ENCODE measurements at places on chromosomes 3 and 15.

GRCh38 chr15:89021224-89021623, 67.0 kb upstream of the ABHD2 start:
- no peak overlapping the region for H3K27ac ChIP-seq
- no peak for DNase-seq
- no peak overlapping the region for H3K4me3 ChIP-seq
- H3K36me3 ChIP-seq = no peaks in the 10 kb centered on the region
- no peaks in the 10 kb centered on the region for H3K27me3 ChIP-seq

DNA sequence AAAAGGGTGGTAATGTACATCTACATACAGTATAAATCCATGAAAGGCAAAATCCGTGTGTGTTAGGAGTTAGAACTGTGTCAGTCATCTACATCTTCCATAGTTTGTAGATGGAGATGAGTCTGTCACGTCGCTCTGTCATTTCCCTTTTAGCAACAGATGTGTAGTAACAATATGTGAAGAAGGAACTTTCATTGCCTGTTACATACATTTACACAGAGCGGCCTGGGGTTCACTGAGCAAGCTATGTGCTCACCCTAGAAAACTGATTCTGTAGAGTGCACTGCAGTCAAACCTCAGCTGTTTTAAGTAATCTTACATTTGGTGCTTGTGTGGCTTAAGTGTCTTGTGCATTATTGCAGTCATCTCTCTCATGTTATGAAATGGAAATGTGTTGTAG, 41.6 kb upstream of the AP3B2 start:
- no peak for DNase-seq
- H3K27ac ChIP-seq = no peak overlapping the region
- no peaks in the 10 kb centered on the region for H3K27me3 ChIP-seq
- H3K36me3 ChIP-seq = no peaks in the 10 kb centered on the region
- peaks cover 11% of the 10 kb centered on the region for H3K4me1 ChIP-seq
- H3K4me3 ChIP-seq = peak overlapping the region; percentile 71

DNA sequence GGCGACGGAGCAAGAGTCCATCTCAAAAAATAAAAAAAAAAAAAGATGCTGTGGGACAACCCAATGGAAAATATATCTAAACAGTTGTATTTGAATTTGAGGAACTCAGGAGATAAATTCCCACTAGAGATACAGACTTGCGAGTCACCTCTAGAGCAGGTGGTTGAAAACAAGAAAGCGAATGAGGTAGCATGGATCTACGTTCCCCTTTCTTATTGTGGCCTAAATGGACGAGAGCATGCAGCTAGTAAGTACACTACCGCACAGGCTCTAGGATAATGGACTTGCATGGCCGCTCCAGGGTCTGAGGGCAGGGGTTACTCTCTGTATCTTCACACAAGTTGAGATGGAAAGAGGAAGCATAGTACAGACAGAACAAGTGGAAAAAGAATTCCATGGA, 63.5 kb upstream of the TGFBR2 start:
- no peak overlapping the region for H3K4me3 ChIP-seq
- H3K27me3 ChIP-seq = no peaks in the 10 kb centered on the region
- DNase-seq = no peak
- no peaks in the 10 kb centered on the region for H3K36me3 ChIP-seq
- H3K4me1 ChIP-seq = no peaks in the 10 kb centered on the region

DNA sequence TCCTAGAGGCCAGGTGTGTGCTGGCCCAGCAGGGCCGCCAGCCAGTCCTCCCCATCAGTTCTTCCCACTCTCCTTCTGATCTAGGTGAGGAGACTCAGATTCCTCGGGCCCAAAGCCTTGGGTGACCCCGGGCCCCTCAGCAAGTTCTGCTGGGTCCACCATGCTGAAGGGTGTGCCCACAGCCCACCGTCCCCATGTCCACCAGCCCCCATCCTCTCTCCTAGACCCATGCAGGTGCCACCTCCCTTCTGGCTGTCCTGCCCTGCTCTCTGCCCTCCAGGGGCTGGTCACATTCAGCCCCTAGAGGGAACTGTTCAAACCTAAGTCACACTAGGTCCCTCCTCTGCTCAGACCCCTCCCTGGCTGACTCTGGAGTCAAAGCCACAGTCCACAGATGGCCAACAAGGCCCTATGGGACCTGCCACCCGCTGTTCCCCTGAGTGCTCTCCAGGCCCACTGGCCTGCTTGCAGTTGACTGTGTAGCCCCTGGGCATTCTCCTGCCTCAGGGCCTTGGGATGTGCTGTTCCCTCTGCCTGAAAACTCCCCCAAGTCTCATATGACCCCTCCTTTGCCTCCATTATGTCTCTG, 878 bp upstream of the TLR9 start:
- DNase-seq = no peak
- H3K36me3 ChIP-seq = peaks cover 2% of the 10 kb centered on the region
- no peak overlapping the region for H3K4me3 ChIP-seq
- H3K27me3 ChIP-seq = no peaks in the 10 kb centered on the region
- no peak overlapping the region for H3K27ac ChIP-seq

- H3K27me3 ChIP-seq = no peaks in the 10 kb centered on the region
- no peaks in the 10 kb centered on the region for H3K4me1 ChIP-seq
- no peak overlapping the region for H3K27ac ChIP-seq
These were observed 541.3 kb upstream of the KCNMB2 start for GRCh38 chr3:177994976-177995375.

GRCh38 chr3:133998691-133999241, 31.0 kb downstream of the SLCO2A1 start:
- DNase-seq = no peak
- no peaks in the 10 kb centered on the region for H3K27me3 ChIP-seq
- H3K4me3 ChIP-seq = no peak overlapping the region

DNA sequence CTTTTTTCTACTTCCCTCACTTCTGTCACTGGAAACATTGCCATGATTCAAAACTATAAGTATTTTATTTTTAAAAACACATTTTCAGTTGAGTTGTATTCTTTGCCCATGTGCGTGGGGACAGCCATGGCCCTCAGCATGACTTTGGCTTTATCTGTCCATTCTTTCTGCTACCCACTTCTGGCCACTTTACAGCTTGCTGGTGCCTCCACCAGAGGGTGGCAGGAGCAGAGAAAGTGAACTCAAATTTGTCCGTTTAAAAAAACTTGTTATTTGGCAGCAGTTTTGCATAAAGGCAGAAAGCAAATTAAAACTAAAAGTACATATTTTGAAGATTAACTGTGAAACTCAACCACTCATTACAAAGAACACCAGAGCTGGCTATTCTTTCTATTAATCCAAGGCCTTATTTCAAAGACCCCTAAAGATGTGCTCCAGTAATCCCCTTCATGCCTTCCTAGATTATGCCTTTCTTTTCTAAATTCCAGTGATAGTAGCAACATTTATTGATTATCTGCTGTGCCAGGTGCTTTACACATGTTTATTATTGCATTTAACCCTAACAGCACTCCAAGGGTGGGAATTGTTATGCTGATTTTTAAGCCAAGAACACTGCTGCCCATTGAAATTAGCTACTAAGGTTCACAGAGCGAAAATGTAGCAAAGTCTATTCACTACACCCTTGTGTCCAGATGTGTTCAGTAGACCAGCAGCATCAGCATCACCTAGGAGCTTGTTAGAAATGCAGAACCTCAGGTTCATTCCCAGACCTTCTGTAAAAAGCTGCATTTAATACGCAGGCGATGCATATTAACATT, 134.8 kb downstream of the THRB start:
- H3K4me1 ChIP-seq = peaks cover 2% of the 10 kb centered on the region
- no peaks in the 10 kb centered on the region for H3K27me3 ChIP-seq
- H3K36me3 ChIP-seq = no peaks in the 10 kb centered on the region
- no peak overlapping the region for H3K4me3 ChIP-seq
- H3K27ac ChIP-seq = no peak overlapping the region

DNA sequence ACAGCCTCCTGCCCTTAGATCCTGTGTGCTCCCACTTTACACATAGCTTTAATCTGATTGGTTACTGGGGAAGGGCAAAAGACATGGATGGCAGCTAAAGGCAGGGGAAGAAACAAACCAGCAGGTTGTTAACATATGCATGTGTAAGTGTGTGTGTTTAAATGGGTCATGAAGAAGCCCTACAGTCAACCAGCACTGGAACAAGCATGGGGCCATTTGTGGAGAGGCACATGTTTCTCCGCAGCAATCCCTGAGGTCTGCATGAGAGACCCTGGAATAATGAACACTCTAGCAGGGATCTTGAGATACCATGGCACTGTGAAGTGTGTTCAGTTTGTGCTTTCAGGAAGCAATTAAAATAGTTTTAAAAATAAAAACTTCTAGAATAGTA, 6.0 kb downstream of the KLF13 start:
- H3K27me3 ChIP-seq = no peaks in the 10 kb centered on the region
- H3K4me1 ChIP-seq = peaks cover 29% of the 10 kb centered on the region
- no peak overlapping the region for H3K27ac ChIP-seq
- no peak overlapping the region for H3K4me3 ChIP-seq
- no peaks in the 10 kb centered on the region for H3K36me3 ChIP-seq

GRCh38 chr3:195475614-195476013, 32.8 kb upstream of the ACAP2 start:
- H3K4me3 ChIP-seq = no peak overlapping the region
- peaks cover 1% of the 10 kb centered on the region for H3K4me1 ChIP-seq
- H3K36me3 ChIP-seq = no peaks in the 10 kb centered on the region
- H3K27me3 ChIP-seq = no peaks in the 10 kb centered on the region

- no peak overlapping the region for H3K4me3 ChIP-seq
- H3K36me3 ChIP-seq = no peaks in the 10 kb centered on the region
- no peak for DNase-seq
- peaks cover 2% of the 10 kb centered on the region for H3K4me1 ChIP-seq
These were observed 82.7 kb downstream of the RFX7 start for GRCh38 chr15:56160966-56161365.

DNA sequence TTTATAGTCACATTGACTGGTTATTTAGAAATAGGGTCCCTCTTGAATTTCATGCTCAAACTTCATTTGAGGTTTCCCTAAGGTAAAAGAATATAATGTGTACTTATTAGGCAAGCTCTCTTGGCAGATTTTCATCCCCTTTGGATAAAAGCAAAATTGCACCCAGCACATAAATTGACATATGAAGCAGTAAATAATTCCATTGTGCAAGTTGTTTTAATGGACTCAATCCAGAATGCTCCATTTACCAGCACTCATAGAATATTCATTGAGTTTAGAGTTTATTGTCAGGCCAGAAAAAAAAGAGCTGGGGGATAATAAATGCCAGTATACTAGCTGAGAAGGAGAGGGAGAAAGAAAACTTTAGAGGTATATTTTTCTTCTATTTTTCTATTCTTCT, 136.8 kb downstream of the TPRG1 start:
- H3K36me3 ChIP-seq = no peaks in the 10 kb centered on the region
- no peak for DNase-seq
- H3K4me1 ChIP-seq = no peaks in the 10 kb centered on the region
- H3K4me3 ChIP-seq = no peak overlapping the region
- H3K27ac ChIP-seq = no peak overlapping the region

- no peaks in the 10 kb centered on the region for H3K27me3 ChIP-seq
- no peaks in the 10 kb centered on the region for H3K4me1 ChIP-seq
- no peak for DNase-seq
- H3K36me3 ChIP-seq = no peaks in the 10 kb centered on the region
- H3K4me3 ChIP-seq = no peak overlapping the region
These were observed 57.6 kb downstream of the TAFA4 start for GRCh38 chr3:68874551-68875348.

GRCh38 chr15:41922353-41922752, 28.5 kb upstream of the SPTBN5 start:
- no peaks in the 10 kb centered on the region for H3K27me3 ChIP-seq
- no peaks in the 10 kb centered on the region for H3K36me3 ChIP-seq
- H3K4me3 ChIP-seq = no peak overlapping the region
- H3K4me1 ChIP-seq = peaks cover 31% of the 10 kb centered on the region
- H3K27ac ChIP-seq = no peak overlapping the region

- no peak for DNase-seq
- no peak overlapping the region for H3K4me3 ChIP-seq
- H3K36me3 ChIP-seq = no peaks in the 10 kb centered on the region
- no peaks in the 10 kb centered on the region for H3K27me3 ChIP-seq
These were observed 5.8 kb upstream of the TUSC2 start for GRCh38 chr3:50333744-50334328.

DNA sequence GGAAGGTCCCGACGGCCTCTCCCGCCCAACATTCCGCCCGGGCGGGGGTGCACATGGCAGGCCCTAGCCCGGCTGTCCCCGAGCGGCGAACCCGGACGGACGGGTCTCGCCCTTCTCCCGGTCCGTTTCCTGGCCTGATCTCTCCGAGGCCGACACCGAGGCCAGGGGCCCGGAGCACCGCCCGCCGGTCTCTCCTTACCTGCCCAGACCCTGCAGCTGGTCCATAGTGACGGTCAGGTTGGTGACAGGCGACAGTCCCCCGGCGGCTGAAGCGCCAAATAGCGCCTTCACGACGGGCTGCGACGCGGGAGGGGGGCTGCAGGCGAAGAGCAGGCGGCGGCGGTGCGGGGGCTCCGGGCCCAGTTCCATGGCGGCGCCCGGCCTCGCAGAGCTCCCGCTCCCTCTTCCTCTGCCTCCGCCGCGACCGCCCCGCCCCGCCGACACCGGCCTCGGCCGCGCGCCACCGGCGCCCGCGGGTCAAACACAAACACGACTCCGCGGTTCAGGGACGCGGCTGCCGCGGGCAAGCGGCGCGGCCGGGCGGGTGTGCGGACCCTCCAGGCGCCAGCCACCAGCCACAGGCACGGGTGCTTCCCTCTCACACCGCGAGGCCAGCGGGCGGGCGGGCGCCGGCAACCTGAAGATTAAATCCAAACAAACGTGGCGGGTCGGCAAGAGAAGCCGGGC, 495 bp downstream of the CDC25A start:
- peak overlapping the region; percentile 59 for H3K4me3 ChIP-seq
- peak overlapping the region; percentile 30 for H3K27ac ChIP-seq
- H3K36me3 ChIP-seq = no peaks in the 10 kb centered on the region
- H3K27me3 ChIP-seq = no peaks in the 10 kb centered on the region
- peaks cover 6% of the 10 kb centered on the region for H3K4me1 ChIP-seq

- H3K27me3 ChIP-seq = no peaks in the 10 kb centered on the region
- H3K4me1 ChIP-seq = peaks cover 19% of the 10 kb centered on the region
- H3K4me3 ChIP-seq = no peak overlapping the region
- no peak for DNase-seq
These were observed 21.5 kb downstream of the PLD1 start for GRCh38 chr3:171788546-171789351.

- H3K36me3 ChIP-seq = no peaks in the 10 kb centered on the region
- H3K4me3 ChIP-seq = no peak overlapping the region
- no peak for DNase-seq
- H3K4me1 ChIP-seq = no peaks in the 10 kb centered on the region
These were observed 59.8 kb upstream of the MEX3B start for GRCh38 chr15:82105451-82106215.

GRCh38 chr3:143301031-143301901, 181.7 kb downstream of the CHST2 start:
- no peaks in the 10 kb centered on the region for H3K4me1 ChIP-seq
- H3K27ac ChIP-seq = no peak overlapping the region
- no peak for DNase-seq
- no peaks in the 10 kb centered on the region for H3K36me3 ChIP-seq
- no peaks in the 10 kb centered on the region for H3K27me3 ChIP-seq

Data from ovary (tissue), 10 donors.